HL-60 (cell line): ENCODE measurements at places on chromosomes 16 and 17.

- DNase-seq: no peak
Observed at GRCh38 chr16:66508914-66509496, 40.9 kb downstream of the TK2 start.

GRCh38 chr16:88034770-88035169, 83.5 kb downstream of the BANP start:
- no peak for DNase-seq

DNA sequence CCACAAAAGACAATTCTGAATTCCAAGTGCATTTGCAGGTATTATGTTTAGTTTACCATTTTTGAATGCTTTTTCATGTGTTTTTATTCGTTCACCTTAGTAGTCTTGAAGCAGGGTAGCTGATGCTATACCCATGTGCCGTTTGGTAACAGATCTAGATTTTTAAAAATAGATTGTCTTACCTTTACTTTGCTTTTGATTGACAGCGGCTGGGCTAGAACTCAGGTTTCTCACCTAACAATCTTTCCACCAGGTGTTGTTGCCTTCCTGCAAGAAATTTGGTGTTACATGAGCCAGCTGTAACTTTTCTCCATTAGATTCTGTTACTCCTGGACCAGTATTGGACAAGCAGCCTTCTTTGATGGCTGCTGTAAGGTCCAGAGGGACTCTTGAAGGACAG, 1.5 kb upstream of the FTSJ3 start:
- DNase-seq: no peak

DNA sequence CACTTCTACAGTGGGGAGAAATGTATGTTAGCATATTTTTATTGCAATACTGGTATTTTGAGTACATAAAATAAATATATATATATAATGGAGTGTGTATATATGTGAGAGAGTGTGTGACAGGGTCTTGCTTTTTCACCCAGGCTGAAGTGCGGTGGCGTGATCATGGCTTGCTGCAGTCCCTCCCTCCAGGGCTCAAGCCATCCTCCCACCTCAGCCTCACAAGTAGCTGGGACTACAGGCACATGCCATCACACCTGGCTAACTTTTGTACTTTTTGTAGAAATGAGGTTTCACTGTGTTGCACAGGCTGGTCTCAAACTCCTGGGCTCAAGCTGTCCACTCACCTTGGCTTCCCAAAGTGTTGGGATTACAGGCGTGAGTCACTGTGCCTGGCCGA, 4.1 kb downstream of the CYLD start:
- no peak for DNase-seq

- peak; percentile 78 for DNase-seq
Observed at GRCh38 chr16:9099131-9099625, 7.7 kb downstream of the HAPSTR1 start.

DNA sequence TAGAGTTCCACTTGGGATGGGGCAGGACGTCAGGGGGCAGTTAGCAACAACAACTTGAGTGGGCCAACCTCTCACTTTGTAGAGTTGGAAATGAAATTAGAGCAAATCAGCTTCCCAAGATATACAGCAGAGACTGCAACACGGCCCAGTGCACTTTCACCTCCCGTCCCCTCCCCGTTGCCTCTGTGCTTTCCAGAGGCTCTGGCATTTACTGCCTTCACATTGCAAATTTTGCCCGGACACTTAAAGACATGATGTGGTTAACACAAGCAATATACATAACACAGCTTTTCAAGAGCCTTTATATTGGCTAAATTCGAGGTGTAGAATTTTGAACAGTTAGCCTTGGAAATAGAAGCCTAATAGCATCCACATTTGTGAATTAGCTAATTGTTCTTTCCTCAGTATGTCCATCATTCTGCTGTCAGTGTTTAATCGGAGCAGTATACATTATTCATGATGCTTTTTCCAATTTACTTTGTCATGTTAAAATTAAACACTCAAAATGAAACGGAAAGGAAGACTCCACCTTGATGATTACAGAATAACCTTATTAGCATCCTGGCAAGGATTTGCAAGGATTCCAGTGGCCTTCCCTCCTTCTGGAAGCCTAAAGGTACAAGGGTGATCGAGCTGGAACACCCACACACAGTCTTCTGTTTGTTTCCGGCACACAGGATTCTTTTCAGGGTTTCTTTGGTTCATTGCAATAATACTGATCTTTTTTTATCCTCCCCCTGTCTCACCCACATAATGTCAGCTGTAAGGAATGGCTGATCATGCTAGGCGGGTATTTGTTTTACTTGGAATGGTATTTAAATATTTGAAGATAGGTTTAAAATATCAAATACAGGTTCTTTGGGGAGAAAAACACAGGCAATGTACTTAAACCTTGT, 190.9 kb upstream of the CACNG5 start:
- DNase-seq: no peak

- DNase-seq: no peak
Observed at GRCh38 chr16:47636501-47637099, 175.5 kb downstream of the PHKB start.

- DNase-seq: no peak
Observed at GRCh38 chr17:32795339-32795979, 81.5 kb downstream of the MYO1D start.
